ENCODE measurements at places on chromosomes 2 and 18.

- no peak for DNase-seq
Observed at GRCh38 chr2:112625474-112626114, 20.1 kb upstream of the SLC20A1 start.

- no peak for DNase-seq
Observed at GRCh38 chr2:22078701-22079100, 954.9 kb downstream of the TDRD15 start.

GRCh38 chr2:66544258-66544657 is 109.3 kb downstream of the MEIS1 start:
- no peak for DNase-seq

DNA sequence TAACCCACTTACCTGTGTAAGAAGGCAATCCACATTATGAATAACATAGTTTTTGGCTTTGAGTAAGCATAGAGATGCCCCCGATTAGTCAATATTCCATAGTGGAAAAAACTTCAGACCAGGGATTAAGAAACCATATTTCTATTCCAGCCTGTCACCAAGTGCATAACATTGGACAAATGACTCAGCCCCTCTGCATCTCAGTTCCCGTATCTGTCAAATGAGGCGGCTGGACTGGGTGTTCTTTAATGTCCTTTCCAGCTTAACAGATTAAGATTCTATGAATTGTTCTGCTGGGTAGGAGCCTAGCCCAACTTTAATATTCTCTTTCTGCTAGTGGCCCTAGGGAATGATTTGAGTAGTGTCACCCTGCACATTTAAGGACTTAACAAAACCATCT is 11.8 kb upstream of the FTCDNL1 start:
- DNase-seq = no peak

DNA sequence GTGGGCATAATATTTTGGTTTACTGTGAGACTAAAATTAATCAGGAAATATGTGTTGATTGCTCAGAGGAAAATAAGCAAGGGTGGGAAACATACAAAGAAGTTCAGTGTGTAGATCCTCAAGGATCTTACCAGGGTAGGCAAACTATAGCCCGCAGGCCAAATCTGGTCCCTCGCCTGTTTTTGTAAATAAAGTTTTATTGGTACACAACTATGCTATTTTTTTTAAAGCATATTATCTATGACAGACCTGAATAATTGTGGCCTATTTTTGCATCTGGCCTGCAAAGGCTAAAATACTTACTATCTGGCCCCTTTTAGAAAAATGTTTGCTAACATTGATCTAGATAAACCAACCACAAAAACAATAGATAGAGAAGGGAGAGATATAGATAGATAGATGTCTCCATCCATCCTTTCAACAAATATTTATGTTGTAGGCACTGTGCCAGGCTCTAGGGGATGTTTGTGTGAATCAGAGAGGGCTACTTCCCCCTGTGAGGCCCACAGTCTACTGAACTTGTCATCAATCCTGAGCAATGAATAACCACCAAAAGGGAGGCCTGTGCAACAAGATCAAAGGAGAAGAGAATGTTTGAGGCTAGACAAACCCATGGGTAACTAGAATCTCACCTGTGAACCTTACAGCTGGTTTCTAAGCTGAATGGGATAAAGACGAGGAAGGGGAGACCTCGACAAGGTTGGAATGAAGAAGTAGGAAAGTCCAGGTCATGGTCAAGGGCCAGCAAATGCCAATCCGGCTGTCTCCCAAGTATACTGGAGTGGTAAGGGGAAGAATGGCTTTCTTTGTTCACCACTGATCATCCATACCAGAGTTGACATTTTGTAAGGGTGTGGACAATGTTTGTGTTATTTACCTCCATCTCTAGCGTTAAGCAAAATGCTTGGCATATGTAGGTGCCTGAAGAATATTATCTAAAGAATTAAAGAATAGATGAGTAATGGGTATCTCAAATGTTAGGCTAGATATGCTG is 23.6 kb downstream of the ALPK2 start:
- no peak for DNase-seq

DNA sequence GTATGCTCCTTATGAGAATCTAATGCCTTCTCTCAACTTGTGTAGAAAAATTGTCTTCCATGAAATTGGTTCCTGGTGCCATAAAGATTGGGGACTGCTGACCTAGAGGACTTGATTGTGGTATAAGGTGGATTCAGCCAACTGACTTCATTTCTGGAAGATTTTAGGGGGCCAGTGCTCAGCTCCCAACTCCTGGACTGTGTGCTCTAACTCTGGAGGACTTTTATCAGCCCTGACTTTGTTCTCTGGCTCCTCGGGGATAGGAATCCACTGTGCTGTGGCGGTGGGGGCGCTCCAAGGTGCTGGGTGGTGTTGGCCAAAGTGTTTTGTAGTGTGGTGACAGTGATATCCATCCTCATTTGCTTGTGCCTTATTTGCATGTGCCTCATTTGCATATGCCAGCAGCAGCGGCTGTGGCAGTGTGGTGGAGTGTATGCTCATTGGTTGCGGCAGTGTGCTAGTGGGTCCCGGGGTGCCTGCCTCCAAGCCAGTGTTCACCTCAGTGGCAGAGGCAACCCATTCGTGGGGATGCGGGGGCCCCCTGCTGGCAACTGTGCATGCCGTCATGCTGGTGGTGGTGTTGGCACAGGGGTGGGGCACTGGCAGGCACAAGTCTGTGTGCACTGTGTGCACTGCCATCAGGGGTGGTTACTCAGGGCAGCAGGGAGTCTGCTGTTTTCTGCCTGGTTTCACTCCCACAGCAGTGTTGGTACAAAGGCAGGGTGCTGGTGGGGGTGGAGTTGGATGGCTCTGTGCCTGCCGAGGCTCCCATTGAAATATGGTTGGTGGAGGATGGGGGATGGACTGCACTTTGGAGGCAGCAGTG is 19.6 kb downstream of the EHBP1 start:
- peak; percentile 11 for DNase-seq

- DNase-seq = peak; percentile 42
Observed at GRCh38 chr2:8535821-8536685, 145.8 kb upstream of the ID2 start.

GRCh38 chr18:52348209-52348608 is 8.2 kb downstream of the DCC start:
- DNase-seq = peak; percentile 11

- no peak for DNase-seq
Observed at GRCh38 chr2:44628297-44628696, 266.6 kb downstream of the CAMKMT start.

DNA sequence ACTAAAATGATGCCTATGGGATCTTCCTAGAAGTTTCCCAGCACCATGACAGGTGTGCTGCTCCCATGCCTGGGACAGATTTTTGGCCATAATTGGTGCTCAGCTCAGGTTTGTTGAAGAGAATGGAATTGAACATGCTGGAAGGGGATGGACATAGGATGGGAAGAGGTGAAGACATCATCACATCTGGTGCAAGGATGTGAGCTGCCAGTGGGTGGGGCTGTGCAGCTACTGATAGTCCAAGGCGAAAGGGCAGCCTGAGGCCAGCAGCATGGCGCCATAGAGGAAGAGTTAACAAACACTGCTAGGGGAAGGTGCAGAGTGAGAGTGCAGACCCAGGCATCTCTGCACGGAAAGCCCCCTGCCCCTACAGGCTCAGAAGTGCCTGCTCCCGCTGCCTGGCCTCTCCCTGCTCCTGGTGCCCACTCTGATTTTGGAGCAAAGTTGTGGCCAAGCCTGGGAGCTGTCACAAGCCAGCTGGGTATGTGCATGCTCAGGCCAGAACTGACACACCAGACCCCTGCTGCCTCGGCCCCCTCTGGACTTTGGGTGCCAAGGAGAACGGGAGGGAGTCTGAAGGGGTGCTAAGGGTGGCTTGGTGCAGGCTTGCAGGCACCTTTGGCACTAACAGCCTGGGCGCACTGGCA is 178.6 kb downstream of the ZBTB7C start:
- peak; percentile 50 for DNase-seq

- no peak for DNase-seq
Observed at GRCh38 chr2:172540421-172540820, 15.5 kb upstream of the PDK1 start.

- no peak for DNase-seq
Observed at GRCh38 chr2:236672606-236673005, 103.0 kb downstream of the ACKR3 start.

GRCh38 chr18:9902832-9903231 is 11.0 kb upstream of the VAPA start:
- DNase-seq = no peak

DNA sequence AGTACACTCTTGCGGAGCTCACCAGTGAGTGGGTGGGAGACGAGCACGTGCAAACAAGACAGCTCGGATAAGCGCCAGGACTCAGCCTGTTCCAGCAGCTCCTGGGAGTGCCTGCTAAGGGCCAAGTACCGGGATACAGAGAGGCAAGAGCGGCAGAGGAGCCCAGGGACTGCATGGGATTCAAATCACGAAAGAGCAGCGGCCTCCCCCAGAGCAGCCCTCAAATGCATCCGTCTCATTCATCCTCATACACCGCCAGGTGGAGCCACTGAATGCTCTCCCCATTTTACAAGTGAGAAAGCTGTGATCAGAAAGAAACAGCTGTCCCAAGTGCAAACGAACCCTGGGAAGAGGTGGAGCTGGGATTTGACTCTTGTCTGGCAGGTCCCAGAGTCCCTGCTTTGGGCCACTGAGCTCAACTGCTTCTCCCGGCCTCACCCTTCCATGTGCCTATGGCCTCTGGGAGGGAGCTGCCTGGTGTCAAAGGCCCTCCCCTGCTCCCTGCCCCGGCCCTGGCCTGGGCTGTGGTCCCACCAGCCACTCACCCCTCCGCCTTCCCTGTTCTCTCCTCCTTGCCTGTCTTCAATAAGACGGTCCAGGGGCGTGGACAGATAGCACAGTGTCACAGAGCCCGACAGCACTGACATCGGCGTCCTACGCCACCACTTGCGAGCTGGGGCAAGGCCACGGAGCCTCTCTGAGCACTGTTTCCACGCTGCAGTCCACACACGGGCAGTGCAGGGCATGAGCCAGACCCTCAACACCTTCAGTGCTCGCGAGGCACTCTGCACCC is 72.8 kb upstream of the TAF1B start:
- peak; percentile 76 for DNase-seq

- DNase-seq = peak; percentile 75
Observed at GRCh38 chr2:24457696-24458386, 33.2 kb upstream of the NCOA1 start.

- DNase-seq = no peak
Observed at GRCh38 chr18:9916077-9916639, 2.3 kb downstream of the VAPA start.

- no peak for DNase-seq
Observed at GRCh38 chr2:238912228-238912915, 64.5 kb downstream of the TWIST2 start.

DNA sequence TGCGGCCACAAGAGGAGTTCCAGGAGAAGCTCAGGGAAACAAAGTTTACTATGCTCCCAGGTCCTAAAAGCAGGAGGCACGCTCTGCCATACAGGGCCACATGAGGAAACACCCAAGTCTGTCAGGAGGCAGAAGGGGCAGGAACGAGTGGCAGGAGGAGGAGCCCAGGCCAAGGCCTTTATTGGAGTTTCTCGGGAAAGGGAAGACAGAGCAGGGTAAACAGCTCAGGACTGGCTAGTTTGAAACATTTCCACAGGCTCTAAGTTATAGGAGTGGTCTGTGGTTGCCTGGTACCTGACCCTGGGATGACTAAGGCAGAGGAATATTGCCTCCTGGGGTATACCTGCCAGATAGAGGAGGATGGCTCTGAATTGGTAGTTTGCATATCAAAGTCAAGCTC is 3.7 kb upstream of the ZNF638 start:
- no peak for DNase-seq

- peak; percentile 45 for DNase-seq
Observed at GRCh38 chr2:26345283-26345544, 729 bp upstream of the SELENOI start.

GRCh38 chr2:11073251-11073650 is 82.0 kb upstream of the SLC66A3 start:
- DNase-seq = peak; percentile 31

GRCh38 chr2:98037666-98038336 is 42.1 kb upstream of the TMEM131 start:
- DNase-seq = no peak
